H1 (cell line): ENCODE measurements at places on chromosomes 2 and 18. TPM values are rescaled to one million over a fixed set of nuclear protein-coding genes. Genes with fewer than 3 reads are reported as not detected.

DNA sequence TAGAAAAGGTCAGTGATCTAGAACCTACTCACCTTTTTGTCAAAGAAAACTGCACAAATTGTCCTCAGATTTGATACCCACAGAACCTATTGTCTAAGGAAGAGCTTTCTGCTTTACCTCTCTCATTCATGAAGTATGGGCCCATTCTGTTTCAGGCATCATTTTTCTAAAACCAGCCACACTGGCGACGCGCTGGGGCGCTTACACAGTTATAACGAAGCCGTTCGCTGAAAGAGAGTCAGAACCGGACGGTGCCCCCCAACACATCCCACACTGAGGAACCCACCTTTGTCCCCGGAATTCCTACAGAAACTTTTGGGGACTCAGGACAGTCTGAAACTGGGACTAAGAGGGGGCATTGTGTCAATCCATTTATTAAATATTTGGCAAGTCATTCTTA is 206.3 kb upstream of the HAAO start:
- DNase-seq = no peak

GRCh38 chr2:230913406-230914143 is 11.5 kb downstream of the GPR55 start:
- DNase-seq = no peak

The MARCO gene
- total RNA-seq = not detected in 2 replicates

The KCNG3 gene
- total RNA-seq = 21.3 and 22.3 TPM in 2 replicates

The MOGAT1 gene
- total RNA-seq = 0.31 and 0.67 TPM in 2 replicates

DNA sequence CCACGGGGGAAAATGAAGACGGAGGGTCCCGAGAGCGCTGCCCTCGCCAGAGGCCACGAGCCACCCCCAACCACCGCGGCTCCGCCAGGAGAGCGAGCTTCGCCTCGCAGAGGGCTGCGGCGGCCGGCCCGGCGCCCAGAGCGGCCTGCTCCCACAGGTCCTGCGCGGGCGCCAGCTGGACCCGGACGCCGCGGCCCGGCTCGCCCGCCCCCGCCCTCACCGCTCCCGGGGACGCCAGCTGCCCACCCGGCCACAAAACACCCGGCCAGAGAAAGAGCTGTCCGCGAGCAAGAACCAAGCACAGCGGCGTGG is 709 bp downstream of the PTPN2 start:
- no peak for DNase-seq
